Cortex of kidney (tissue), 1 donor: ENCODE measurements at places on chromosomes 12 and 14.

DNA sequence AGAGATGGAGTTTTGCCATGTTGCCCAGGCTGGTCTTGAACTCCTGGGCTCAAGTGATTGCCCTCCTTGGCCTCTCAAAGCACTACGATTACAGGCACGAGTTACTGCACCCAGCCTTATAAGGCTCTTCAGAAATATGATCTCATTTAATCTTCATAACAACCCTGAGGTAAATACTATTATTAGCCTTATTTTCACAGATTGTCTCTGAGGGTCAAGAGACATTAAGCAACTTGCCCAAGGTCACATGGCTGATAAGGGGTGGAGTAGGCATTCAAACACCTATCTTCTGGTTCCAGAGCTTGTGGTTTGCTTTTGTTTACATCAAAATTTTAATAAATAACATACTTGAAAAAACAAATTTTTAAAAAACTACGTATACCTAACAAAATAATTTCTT, 5.1 kb downstream of the PRKAG1 start:
- DNase-seq, result no peak

DNA sequence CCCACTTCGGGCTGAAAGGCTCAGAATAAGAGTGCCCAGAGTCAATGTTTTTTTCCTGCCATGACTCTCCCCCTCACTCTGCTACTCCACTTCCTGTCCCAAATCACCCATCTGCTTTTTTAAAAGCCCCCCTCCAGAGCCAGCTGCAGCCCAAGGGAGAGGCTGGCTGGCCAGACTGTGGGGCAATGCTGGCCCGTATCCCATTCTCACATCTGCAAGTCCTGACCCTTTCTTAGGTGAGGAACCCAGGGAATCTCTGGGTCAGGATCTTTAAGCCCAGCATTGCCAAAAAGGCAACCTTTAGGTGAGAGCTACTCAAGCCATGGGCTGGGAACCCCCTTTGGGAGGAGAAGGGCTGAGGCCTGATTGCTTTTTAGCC, 1.7 kb upstream of the ITGA5 start:
- DNase-seq, result no peak

DNA sequence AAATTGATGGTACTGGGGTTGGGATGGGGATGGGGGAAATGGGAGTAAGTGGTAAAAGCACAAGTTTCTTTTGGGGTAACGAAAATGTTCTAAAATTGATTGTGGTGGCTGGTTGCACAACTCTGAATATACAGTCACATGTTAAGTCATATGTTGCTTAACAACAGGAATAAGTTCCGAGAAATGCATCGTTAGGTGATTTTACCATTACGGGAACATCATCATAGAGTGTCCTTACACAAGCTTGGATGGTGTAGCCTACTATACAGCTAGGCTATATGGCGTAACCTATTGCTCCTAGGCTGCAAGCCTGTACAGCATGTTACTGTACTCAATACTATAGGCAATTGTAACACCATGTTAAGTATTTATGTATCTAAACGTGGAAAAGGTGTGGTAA, 31.0 kb downstream of the ITGA7 start:
- no peak for DNase-seq

GRCh38 chr12:92844151-92844763, 84.8 kb downstream of the EEA1 start:
- DNase-seq, result no peak

GRCh38 chr12:78062786-78063185, 232.1 kb downstream of the NAV3 start:
- no peak for DNase-seq

DNA sequence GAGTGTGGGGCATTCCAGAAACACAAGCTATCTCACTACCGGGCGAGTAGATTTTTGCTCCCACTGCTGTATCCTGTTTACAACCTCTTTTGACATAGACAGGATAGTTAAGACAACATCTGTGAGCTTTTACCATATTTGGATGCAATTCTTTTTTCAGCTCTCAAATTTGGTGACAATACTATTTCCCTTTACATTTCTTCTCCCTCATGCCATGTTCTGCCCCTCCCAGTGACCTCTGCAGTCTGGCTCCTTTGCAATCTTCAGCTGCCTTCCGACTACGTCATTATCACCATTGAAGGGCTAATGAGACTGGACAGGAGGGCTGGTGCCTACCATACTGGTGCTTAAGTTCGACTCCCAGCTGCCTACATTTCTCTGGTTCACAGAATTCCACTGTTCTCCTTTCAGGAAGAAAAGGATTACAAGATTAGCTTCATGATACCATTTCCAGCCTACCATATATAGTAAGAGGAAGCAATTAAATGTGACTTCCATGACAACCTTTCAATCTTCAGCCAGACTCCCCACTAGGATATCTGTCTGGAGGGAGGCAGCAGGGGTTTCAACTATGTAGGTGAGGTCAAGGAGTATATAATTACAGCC, 251.6 kb downstream of the PHLDA1 start:
- DNase-seq, result no peak

GRCh38 chr12:120121766-120122293, 5.3 kb upstream of the RAB35 start:
- no peak for DNase-seq
